ENCODE measurements at places on chromosomes 11 and 22.

DNA sequence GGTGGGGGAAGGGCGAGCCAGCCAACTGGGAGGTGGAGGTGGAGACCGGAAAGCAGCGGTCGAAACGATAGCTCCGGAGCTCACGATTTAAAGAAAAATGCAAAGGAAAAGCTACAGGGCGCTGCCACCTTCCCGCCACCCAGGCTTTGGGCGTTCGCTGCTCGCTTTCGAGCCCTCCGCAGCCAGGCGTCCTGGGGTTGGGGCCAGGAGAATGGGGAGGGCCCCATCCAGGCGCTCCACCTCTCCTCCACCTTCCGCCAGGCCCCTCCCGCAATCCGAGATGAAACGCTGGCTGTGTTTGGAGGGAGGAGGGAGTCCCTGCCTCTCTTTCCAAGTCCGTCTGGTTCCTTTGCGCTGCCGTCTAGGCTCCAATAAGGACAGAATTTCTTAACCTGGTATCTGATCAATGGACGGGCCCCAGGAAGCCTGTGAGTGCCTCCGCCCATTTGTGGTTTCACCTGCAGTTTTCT, 483 bp upstream of the ABTB2 start:
- peak; percentile 62 for DNase-seq

DNA sequence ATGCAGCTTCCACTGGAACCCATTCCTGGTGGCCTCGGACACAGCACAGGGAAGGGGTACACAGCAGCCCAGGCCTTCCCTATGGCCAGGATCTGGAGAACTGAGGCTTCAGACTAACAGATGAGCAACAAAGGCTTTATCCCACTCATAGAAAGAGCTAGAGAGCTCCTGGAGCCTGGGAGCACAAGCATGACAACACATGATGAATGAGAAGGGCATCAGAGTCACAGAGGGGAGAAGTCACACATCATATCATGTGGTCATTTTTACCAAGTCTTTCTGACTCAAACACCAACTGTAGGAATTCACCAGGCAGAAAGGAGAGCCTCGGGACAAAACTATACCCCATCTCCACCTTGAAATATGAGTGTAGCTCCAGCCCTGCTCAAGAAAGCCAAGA, 43.2 kb downstream of the NRXN2 start:
- DNase-seq, result no peak

DNA sequence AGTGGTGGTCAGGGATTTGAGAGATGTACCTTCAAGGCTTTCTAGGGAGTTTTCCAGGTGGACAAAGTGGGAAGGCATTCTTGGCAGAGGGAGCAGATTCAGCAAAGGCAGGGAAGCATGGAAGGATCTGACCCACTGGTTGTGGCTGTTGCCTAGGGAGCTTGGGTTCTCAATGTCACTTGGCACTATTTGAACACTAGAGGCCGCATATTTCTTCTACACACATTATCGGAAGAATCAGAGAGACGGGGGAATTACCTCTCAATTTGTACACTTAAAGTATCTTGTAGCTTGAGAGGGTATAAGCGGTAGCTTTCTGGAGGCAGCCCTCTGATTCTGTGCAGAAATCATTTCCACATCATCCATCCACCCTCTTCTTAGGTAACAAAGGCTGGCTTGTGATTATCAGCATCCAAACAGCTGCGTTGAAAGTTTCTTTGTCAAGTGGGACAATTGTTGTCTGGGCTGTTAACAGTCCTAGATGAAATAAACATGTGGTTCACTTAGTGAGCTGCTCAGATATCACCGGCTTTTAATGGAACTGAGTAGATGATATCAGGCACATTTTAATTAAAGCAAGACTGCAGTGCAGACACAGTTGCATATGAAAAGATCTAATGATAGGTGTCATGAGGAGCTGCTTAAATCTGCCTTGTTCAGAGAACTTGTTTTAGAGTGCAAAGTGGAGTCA, 2.6 kb downstream of the NELL1 start:
- DNase-seq, result peak; percentile 91

DNA sequence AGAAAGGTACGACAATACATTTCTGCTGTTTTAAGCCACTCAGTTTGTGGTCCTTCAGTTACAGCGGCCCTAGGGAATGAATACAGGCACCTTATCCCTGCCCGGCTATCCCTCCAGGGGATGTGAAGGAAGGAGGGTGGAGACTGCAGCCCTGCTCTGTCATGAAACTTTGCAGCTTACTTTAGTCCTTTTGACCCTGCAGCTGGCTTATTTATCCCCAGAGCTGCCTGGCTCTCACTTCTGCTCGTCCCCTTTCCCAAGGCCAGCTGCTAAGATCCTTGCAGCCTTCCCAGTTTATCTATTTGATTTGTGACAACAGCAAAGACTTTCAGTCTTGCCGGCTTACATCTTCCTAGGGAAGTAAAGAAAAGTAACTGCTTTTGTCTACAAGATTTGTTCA, 55.2 kb downstream of the SC5D start:
- DNase-seq, result no peak

DNA sequence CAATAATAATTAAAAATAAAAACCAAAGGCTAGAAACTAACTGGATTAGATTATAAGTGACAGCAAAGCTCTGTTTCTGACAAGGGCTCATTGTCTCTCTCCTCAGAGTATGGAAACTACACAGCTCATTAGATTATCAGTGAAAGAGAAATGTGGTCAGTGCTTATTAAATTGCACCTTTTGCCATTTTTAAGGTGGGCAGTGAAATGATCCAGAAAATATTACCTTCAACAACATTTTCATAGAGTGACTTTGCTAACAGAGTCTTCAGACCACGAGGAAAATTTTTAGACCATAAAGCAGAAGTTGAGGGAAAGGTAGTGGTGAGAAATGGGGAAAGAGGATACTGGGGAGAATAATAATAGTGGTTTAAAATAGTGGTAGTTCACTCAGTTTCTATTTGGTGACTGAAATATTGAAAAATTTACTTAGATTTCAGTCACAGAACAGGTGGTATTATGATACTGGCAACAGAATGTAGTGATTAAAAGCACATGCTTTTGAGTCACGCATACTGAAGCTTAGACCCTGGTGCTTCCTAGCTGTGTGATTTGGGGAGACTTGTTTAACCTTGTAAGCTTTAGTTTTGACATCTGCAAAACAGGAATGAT, 684.0 kb upstream of the CCDC90B start:
- DNase-seq, result no peak

DNA sequence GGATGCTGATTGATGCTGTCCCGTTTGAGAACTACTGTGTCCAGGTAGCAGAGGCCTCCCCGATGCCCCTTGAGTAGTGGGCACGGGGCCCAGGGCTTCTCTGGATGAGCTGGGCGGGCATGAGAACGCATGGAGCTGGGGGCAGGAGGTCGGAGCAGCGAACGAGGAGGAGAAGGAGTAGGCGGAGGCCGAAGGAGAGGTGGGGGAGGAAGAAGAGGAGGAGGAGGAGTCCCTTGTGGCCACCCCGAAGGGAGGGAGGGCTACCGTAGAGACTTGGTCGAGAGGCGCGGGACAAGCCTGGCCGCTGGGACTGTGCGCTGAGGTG, 62.9 kb downstream of the CRYBB2 start:
- no peak for DNase-seq

GRCh38 chr11:2271077-2271326, 614 bp upstream of the ASCL2 start:
- DNase-seq, result no peak

DNA sequence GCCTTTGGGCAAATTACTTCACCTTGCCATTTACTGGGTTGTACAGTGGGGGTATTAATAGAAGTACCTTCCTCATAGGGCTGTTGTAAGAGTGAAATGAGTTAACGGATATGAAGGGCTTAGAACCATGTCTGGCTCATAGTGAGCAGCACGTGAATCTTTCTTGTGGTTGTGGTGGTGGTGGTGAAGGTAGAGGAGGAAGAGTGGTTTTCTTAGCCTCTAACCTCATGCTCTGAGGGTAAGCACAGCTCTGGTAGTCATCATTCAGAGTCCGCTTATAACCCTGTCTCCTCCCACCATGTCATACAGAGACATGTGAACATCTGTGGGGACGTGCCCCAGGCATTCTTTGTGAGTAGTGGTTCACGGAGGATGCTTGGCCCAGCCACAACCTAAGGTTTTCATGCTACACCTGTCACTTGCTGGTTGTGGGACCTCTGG, 43.6 kb downstream of the TEAD1 start:
- no peak for DNase-seq

- DNase-seq, result no peak
These were observed 24.4 kb upstream of the PSMA1 start for GRCh38 chr11:14544611-14545010.

- no peak for DNase-seq
These were observed 598.0 kb upstream of the API5 start for GRCh38 chr11:42713753-42714152.

- no peak for DNase-seq
These were observed 40.1 kb upstream of the PRR5 start for GRCh38 chr22:44661659-44662569.

DNA sequence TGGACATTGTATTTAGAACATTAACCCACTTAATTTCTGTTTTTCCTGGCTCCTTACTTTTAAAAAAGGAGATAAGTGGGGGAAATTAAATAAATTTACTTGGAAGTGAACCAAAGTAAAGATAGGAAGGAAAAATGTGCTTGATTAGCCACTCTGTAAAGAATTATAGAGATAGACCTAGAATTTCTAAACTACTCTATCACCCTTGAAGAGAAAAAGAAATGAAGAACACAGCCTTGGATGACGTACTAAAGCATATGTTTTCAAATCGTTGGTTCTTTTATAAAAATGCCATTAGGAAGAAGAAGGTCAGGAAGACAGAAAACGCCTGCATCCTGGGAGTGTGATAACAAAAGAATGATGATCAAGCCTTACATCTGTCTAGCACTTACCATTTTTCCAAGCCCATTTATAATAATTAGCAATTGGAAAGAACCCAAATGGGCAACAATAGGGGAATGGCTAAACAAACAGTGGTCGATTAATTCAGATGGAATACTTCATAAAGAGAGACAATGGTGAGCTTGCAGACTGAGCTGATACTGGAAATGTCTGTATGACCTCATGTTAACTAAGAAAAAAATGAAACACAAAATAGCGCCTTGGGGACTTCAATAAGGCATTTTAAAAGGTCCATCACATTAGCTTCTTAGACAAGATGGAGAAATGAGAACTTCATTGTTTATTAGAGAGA, 81.0 kb upstream of the LRRC55 start:
- peak; percentile 96 for DNase-seq

- no peak for DNase-seq
These were observed 33.5 kb downstream of the ETS1 start for GRCh38 chr11:128553662-128554362.

DNA sequence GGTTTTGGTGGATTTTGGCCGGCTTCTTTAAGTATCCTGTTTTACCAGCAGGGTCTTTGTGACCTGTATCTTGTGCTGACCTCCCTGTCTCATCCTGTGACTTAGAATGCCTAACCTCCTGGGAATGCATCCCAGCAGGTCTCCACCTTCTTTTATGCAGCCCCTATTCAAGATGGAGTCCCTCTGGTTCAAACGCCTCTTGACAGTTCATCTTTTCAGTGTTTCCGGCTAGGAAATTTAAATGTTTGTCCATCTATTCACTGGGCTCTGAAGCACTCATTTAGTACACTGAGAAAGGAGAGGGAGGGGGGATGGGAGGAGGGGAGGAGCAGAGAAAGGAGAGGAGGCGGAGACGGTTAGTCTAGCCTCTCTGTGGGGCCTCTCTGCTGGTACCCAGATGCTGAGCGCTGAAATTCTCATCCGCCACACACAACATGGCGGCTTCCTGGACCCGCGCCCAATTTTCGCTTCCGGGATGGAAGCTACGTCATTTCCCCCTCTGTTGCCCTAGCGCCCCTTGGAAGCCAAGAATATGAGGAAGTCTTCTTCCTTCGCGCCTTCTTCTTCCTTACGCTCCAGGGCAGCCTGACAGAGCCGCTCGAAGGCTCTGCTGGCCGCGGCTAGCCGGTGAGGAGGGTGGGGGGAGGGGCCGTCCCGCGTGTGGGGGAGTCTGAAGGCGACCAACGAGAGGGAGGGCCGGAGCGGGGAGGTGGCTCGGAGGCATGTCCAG, 69.0 kb upstream of the SYT13 start:
- DNase-seq, result peak; percentile 86

DNA sequence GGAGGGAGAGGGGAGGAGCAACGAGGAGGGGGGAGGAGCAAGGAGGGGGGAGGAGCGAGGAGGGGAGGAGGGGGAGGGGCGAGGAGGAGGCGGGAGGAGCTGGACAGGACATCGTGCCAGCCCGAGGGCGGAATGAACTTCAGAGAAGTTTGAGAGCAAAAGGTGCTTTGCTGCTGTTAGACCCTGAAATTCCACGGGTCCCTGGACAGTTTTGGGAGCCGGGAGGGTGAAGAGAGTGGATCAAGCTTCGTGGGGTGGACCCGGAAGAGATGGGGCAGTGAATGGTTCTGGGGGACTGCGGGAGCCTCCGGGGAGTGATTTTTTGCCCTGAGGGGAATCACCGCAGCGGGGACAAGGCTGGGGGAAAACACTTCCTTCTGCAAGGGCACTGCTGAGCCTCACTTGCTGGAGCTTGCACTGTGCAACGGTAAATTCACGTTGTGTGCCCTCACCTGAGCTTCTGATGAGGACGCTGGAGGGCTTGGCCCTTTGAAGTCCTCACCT, 10.7 kb upstream of the NLRP6 start:
- no peak for DNase-seq

GRCh38 chr11:21602699-21603098, 590.2 kb upstream of the ANO5 start:
- DNase-seq, result no peak

DNA sequence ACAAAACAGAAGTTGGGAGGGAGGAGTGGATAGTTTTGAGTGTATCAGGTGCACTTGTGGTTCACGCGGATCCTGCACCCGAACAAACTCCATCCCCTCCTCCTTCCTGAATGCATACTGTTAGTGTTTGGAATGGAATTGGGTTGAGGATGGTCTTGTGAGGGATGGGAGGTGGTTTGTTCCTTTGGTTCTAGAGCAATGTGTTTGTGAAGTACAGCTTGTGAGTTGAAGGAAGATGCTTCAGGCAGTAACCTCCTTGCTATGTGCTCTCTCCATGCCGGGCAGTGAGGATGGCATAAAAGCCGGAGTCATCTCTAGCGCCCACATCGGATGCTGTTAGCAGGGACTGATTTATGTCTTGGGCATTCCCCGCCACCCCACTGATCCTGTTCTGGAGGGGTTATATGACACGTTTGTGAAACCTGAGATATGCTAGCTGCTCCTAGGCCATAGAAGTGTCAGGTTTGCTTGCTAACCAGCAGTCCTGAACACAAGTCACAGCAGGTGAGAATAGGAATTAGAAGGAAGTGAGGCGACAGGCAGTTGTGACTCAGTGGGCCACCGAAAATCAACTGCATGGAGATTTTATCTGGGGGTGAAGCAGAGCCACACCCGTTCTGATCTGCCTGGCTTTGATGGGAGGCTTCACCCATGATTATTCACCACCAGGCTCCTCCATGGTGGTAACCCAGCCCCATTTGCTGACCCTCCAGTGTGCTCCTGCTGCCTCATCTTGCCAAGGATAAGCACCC, 2.2 kb downstream of the BCR start:
- DNase-seq, result peak; percentile 17

- peak; percentile 52 for DNase-seq
These were observed at the start of gene TMEM121B for GRCh38 chr22:17121233-17122195. Gene TMEM121B (minus strand): TSS chr22:17121360. CDS start chr22:17121127, 233 bp downstream.
